SK-N-SH (cell line): ENCODE measurements at places on chromosomes 1 and 21. TPM values are rescaled to one million over a fixed set of nuclear protein-coding genes. Genes with fewer than 3 reads are reported as not detected.

TRIM63 gene
- not detected in 2 replicates for polyA plus RNA-seq

KAZN gene
- polyA plus RNA-seq, result 6.8 and 7.7 TPM in 2 replicates

SERTAD4 gene
- polyA plus RNA-seq, result 2.6 and 2.9 TPM in 2 replicates

CYP4A22 gene
- polyA plus RNA-seq, result not detected in 2 replicates

ADORA3 gene
- not detected in 2 replicates for polyA plus RNA-seq

LRRC7 gene
- polyA plus RNA-seq, result 0.02 and 0.03 TPM in 2 replicates

MROH9 gene
- polyA plus RNA-seq, result 0.24 and 0.26 TPM in 2 replicates

GPR52 gene
- 0.08 TPM in 1 of 2 replicates, not detected in the other for polyA plus RNA-seq

PBX1 gene
- polyA plus RNA-seq, result 25.3 and 27.0 TPM in 2 replicates

RIPPLY3 gene
- polyA plus RNA-seq, result 0.03 TPM in 2 replicates

LCE1D gene
- polyA plus RNA-seq, result not detected in 2 replicates

PLA2G2F gene
- polyA plus RNA-seq, result not detected in 2 replicates

SMIM12 gene
- polyA plus RNA-seq, result 42.3 and 46.7 TPM in 2 replicates

TFF3 gene
- polyA plus RNA-seq, result not detected in 2 replicates

IVL gene
- 0.64 and 0.86 TPM in 2 replicates for polyA plus RNA-seq

SYT14 gene
- polyA plus RNA-seq, result 1.2 and 1.8 TPM in 2 replicates

AZIN2 gene
- polyA plus RNA-seq, result 17.8 and 20.6 TPM in 2 replicates

SELE gene
- 0.02 and 0.10 TPM in 2 replicates for polyA plus RNA-seq

AVPR1B gene
- not detected in 2 replicates for polyA plus RNA-seq

SSU72 gene
- 73.6 and 104 TPM in 2 replicates for polyA plus RNA-seq

DISP3 gene
- polyA plus RNA-seq, result 0.08 and 0.15 TPM in 2 replicates

GRHL3 gene
- 0.05 TPM in 1 of 2 replicates, not detected in the other for polyA plus RNA-seq

WNT4 gene
- 0.03 and 0.08 TPM in 2 replicates for polyA plus RNA-seq

CTNNBIP1 gene
- polyA plus RNA-seq, result 40.2 and 57.6 TPM in 2 replicates

HENMT1 gene
- polyA plus RNA-seq, result 0.03 TPM in 2 replicates

TSPEAR gene
- polyA plus RNA-seq, result 0.03 and 0.08 TPM in 2 replicates
